NB4 (cell line): ENCODE measurements at places on chromosomes 6 and 20.

DNA sequence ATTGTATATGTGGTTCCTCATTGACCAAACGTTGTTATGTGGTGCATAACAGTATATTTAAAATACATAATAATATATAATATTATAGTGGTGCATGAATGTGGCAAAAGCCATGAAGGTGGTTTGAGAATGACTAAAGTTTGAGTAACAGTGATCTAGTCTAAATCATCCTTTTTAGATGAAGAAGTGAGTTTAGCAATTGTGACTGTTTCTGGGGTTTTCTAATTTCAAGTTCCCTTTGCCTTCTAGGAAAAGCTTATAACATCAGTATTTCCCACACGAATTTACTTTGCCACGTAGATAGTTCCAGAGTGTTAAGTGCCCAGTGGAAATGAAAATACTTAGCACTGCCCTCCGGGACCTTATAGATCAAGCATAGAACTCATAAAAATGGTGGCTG, 40.9 kb downstream of the ARFGEF2 start:
- DNase-seq: no peak

DNA sequence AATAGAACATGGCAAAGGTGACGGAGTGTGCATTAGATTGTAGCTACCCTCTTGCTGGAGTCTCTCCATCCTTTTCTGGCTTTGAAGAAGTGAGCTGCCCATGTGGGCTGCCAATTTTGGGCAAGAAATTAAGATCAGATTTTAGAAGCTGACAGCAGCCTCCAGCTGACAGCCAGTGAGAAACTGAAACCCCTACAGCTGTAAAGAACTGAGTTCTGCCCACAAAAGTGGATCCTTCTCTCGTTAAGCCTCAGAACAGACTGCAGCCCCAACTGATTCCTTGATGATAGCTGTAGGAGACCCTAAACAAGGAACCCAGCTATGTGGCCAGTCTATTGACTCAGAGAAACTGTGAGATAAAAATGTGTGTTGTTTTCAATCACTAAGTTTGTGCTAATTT, 134.1 kb downstream of the CD109 start:
- DNase-seq: no peak

- DNase-seq: no peak
Measured at GRCh38 chr6:169097381-169097959, 156.2 kb downstream of the THBS2 start.

DNA sequence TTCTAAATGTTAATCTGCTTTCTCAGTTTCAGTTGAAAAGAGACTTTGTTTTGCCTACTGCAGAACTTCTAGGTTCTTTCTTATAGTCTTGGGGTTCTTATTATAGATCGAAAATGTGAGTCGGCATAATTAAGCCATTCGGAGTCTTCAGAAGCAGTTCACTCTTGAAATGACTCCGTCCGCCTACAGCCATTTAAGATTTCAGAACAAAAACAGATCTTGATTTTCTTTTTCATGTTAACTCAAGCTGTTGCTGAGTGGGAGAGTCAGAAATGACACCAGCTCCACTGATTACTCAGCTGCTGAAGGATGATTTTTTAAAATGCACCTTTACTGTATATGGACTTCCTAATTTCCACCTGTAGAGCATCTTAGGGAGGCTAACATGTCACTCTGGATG, 15.9 kb downstream of the PRDM1 start:
- DNase-seq: no peak

GRCh38 chr6:127076466-127076865, 42.0 kb upstream of the RSPO3 start:
- DNase-seq: no peak

- no peak for DNase-seq
Measured at GRCh38 chr20:59985164-59985563, 26.9 kb downstream of the CDH26 start.

- DNase-seq: peak; percentile 26
Measured at GRCh38 chr20:19397666-19398065, 185.2 kb downstream of the SLC24A3 start.

DNA sequence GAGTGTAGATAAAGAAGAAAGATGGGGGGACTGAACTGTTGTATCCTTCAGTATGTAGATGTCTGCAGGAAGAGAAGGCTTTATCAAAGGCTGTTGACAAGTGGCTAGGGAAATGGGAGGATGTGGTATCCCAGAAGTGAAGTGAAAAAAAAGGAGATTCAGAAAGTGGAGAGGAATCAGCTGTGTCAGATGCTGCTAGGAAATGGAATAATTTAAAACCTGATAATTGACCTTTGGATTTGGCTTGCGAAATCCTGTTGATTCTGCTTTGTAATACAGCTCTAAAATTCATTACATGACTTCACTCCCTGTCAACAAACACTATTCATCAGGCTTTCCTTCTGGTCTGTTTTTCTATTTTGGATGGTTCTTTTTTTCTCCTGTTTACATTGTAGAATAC, 41.7 kb downstream of the PHF3 start:
- DNase-seq: no peak

DNA sequence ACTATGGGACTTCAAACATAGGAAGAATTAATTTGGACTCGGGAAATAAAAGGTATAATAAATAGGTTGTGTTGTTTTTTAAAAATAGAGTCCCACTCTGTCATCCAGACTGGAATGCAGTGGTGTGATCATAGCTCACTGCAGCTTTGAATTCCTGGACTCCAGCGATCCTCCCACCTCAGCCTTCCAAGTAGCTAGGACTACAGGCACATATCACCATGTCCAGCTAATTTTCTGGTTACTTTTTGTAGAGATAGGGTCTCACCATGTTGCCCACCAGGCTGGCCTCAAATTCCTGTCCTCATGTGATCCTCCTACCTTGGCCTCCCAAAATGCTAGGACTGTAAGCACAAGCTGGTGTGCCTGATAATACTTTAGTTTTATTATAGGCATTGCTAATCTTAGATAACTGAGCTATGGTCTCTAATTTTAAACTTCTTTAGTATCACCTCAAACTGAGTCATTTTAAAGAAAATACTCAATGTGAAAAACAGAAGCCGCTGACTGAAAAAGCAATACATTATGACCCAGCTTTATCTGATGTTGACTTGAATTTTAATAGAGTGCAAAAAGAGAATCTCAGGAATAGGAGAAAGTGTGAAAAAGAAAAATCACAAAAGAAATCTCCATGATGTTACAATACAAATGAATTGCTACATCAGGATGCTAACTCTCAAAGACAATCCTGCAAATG, 251.0 kb downstream of the RNGTT start:
- no peak for DNase-seq

DNA sequence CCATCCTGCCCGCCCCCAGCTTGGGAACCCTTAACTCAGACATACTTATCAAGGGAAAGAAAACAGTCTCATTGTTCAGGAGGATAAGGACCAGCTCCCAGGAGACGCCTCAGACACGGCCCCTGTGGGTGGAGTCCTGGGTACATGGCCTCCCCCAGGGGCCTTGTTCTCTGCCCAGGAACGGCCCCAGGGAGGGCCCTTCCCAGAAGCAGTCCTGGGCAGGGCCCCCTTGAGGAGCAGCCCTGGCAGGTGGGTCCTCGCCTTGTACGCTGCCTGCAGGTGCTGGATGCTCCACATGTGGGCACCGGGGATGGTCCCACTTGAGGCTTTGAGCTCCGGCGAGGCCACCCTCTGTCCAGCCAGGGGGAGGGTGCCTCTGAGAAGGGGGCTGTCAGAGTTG, 4.5 kb upstream of the GATA5 start:
- DNase-seq: peak; percentile 33
